Stomach (tissue), 19 donors: ENCODE measurements at places on chromosomes 2 and 18. TPM values are rescaled to one million over a fixed set of nuclear protein-coding genes. Genes with fewer than 3 reads are reported as not detected.

DNA sequence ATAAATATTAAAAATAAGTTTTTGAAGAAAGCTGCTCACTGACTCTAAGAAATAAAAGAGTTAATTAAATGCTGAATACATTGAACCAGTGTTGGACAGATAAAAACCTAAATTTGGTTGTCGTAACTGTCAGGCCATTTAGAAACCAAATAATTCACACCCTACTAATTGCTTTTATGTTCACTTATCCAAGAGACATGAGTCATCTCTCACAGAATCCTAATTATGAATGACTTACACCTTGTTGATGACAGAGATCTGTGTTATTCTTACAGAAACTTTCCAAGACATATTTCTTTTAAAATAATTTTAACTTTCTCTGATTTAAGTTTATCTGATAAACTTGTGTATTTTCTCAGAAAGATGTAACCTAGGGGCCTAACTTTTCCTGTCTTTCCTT lies 250.7 kb downstream of the IKZF2 start:
- H3K4me1 ChIP-seq = no peaks in the 10 kb centered on the region
- H3K27me3 ChIP-seq = no peaks in the 10 kb centered on the region
- peak overlapping the region; percentile 58 for H3K27ac ChIP-seq
- no peak overlapping the region for H3K4me3 ChIP-seq

Gene LHCGR
- not detected for total RNA-seq

DNA sequence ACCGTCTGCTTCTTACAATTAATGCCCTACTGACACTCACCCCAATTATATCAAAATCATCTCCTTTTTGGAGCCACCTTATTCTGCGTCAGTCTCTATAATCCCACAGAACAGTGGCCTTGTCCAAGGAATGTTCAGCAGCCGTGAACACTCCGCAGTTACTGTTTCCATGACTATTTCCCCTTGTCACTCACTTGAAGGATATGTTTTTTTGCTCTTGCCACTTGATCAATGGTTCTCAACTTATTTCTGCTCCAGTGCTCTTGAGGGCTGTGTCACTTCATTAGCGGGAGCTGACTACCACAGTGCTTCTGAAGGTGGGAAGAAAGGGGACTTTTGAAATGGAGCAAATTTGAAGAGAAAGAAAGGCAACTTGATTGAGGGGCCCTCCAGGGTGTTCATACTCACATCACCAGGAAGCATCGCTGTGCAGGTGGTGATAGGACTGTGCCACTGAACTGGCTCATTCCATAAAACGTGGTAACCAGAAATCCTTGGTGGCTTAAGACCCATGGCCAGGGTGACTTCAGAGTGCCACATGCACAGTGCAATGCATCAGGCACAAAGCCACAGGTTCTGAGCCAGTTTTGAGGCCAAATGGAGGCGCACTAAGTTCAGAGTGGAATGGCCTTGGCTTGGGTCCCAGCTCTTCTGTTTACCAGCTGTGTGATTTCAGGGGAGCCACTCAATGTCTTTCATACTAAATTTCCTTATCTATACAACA lies 320.6 kb upstream of the RAB12 start:
- no peak for DNase-seq
- H3K4me3 ChIP-seq = no peak overlapping the region
- no peak overlapping the region for H3K27ac ChIP-seq
- H3K36me3 ChIP-seq = no peaks in the 10 kb centered on the region

Gene CCDC74A
- not detected for total RNA-seq

DNA sequence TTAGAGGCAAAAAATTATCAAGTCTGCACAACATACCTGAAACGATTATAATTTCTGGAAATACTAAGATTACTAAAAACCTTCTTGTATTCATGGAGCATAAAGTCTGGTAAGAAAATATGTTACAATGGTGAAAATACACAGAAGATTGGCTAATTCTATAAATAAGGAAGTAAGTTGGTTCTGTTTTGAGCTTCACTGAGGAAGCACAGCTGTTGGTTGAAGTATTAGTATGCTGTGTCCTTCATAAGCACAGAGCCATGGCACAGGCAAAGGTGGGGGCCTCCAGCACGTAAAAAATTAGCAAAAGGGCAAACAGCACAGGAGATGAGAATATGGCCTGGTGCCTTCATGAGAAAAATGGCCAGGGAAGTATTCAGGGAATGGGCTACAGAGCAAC lies 40.4 kb upstream of the ANKRD62 start:
- no peaks in the 10 kb centered on the region for H3K4me1 ChIP-seq
- H3K27ac ChIP-seq = no peak overlapping the region
- H3K4me3 ChIP-seq = no peak overlapping the region
- no peaks in the 10 kb centered on the region for H3K36me3 ChIP-seq

DNA sequence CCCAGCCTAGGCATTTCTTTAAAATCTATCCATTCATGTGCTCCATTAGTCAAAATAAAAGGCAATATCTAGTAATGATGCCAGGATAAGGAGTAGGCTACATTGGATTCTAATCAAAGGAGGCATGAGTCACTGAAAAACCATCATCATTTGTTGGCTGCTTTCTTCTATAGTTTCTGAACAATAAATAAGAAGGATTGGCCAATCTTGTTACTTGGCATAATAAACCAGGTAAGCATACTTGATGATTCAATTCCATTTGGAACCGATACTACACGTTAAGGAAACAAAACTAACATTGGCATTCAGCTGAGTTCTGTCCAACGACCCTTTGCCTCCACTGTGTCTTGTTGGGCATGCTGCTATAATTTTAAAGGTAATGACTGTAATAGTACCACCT lies 27.2 kb downstream of the ATP8B1 start:
- peak overlapping the region; percentile 83 for H3K27ac ChIP-seq
- no peak for DNase-seq
- peaks cover 91% of the 10 kb centered on the region for H3K4me1 ChIP-seq
- H3K36me3 ChIP-seq = no peaks in the 10 kb centered on the region
- H3K27me3 ChIP-seq = no peaks in the 10 kb centered on the region

GRCh38 chr2:164510895-164511294 lies 110.4 kb downstream of the GRB14 start:
- no peak overlapping the region for H3K27ac ChIP-seq
- no peaks in the 10 kb centered on the region for H3K4me1 ChIP-seq
- no peaks in the 10 kb centered on the region for H3K27me3 ChIP-seq
- peak; percentile 9 for DNase-seq
